Lung (tissue), 17 donors: ENCODE measurements at places on chromosomes 1 and 21. TPM values are rescaled to one million over a fixed set of nuclear protein-coding genes. Genes with fewer than 3 reads are reported as not detected.
A peak's percentile ranks its signal among the peaks of the same experiment; 100 is the strongest.

- peak overlapping the region; percentile 4 for H3K4me3 ChIP-seq
- no peak for DNase-seq
- no peak overlapping the region for H3K27ac ChIP-seq
- peaks cover 4% of the 10 kb centered on the region for H3K4me1 ChIP-seq
- no peaks in the 10 kb centered on the region for H3K27me3 ChIP-seq
Observed at GRCh38 chr21:28799926-28800325, 192.8 kb downstream of the LTN1 start.

DNA sequence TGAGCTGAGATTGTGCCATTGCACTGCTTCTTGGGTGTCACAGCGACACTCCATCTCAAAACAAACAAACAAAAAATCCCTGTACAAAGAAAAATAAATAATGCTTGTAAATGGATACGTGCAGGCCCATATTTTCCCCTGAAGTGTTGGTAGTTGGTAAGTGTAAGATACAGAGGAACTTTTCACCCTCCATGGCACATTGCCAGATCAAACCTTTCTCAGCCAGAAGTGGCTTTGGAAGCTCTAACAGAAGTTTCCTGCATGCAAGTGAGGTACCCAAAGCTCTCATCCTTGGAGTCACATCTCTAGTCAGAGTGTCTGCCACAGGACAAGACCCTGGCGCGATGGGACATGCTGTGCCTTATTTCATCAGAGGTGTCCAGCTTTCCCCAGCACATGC lies 7.3 kb downstream of the NDUFV3 start:
- no peak for DNase-seq
- H3K27ac ChIP-seq: no peak overlapping the region
- peaks cover 32% of the 10 kb centered on the region for H3K36me3 ChIP-seq
- H3K4me1 ChIP-seq: no peaks in the 10 kb centered on the region

DNA sequence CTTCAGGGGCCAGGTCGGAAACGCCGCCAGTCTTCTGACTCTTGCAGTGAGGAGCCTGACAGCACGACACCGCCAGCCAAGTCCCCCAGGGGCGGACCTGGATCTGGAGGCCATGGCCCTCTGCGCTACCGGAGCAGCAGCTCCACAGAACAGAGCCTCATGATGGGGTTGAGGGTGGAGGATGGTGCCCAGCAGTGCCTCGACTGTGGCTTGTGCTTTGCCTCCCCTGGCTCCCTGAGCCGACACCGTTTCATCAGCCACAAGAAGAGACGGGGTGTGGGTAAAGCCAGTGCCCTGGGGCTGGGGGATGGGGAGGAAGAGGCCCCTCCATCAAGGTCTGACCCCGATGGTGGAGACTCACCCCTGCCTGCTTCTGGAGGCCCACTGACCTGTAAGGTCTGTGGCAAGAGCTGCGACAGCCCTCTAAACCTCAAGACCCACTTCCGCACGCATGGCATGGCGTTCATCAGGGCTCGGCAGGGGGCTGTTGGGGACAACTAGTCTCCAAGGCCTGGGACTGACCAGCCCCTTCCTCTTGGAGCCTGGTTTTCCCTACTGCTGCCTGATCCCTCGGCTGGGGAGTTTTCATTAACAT lies 8.7 kb downstream of the ZNF687 start:
- no peaks in the 10 kb centered on the region for H3K27me3 ChIP-seq
- peaks cover 59% of the 10 kb centered on the region for H3K36me3 ChIP-seq
- H3K4me3 ChIP-seq: no peak overlapping the region

DNA sequence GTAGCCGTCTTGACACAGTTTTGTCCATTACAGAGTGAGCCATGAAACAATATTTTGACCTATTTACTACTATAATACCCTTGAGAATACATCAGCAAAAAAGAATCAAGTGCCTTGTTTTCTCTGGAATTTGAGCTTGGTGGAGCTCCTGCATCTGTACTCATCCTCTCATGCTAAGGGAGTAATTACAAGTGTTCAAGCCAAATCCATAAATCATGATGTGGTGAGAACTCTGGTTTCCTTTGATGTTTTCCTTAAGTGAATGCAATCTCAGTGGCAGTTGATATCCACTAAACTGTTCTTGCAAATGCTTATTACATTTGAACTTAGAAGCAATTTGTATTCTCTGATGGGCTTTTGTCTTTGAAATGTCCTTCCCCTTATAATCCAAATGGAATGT lies 824.6 kb upstream of the TMPRSS15 start:
- no peak overlapping the region for H3K4me3 ChIP-seq
- H3K4me1 ChIP-seq: no peaks in the 10 kb centered on the region
- H3K27me3 ChIP-seq: no peaks in the 10 kb centered on the region
- H3K27ac ChIP-seq: no peak overlapping the region
- no peaks in the 10 kb centered on the region for H3K36me3 ChIP-seq
- no peak for DNase-seq

GRCh38 chr1:163147019-163147418 lies 55.7 kb downstream of the RGS5 start:
- no peaks in the 10 kb centered on the region for H3K36me3 ChIP-seq
- H3K27ac ChIP-seq: no peak overlapping the region
- H3K4me1 ChIP-seq: no peaks in the 10 kb centered on the region
- H3K27me3 ChIP-seq: no peaks in the 10 kb centered on the region
- no peak for DNase-seq

C1orf167 gene
- polyA plus RNA-seq: 11.0 TPM

RHBDL2 gene
- polyA plus RNA-seq: 1.1 TPM
